Fibroblast of skin of back (primary cell): ENCODE measurements at places on chromosomes 5 and 9.

- DNase-seq: no peak
Observed at GRCh38 chr5:133398646-133399101, 213.7 kb downstream of the FSTL4 start.

- no peak for DNase-seq
Observed at GRCh38 chr5:96871027-96871399, 5.3 kb upstream of the ERAP2 start.

- peak; percentile 34 for DNase-seq
Observed at GRCh38 chr5:145718956-145719355, 116.2 kb downstream of the PRELID2 start.

DNA sequence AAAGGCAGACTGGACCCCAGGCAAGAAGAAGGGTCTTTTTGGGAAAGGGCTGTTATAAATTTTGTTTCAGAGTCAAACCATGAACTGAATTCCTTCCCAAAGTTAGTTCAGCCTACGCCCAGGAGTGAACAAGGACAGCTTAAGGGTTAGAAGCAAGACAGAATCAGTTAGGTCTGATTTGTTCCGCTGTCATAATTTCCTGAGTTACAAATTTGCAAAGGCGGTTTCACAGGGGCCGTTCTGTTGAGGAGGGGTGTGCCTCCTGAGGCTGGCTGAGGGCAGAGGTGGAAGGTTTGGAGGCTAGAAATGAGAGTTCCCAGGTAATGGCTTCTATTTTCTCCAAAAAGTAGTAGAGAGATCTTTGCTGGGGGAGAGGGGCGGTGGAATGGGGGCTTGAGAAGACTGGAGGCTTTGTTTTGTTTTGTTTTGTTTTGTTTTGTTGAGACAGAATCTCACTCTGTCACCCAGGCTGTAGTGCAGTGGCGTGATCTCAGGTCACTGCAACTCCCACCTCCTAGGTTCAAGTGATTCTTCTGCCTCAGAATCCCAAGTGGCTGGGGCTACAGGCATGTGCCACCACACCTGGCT lies 4.1 kb upstream of the CERCAM start:
- DNase-seq: no peak

GRCh38 chr9:107190936-107191290 lies 92.2 kb upstream of the RAD23B start:
- DNase-seq: no peak

GRCh38 chr9:71279151-71279739 lies 157.8 kb upstream of the TRPM3 start:
- DNase-seq: no peak

DNA sequence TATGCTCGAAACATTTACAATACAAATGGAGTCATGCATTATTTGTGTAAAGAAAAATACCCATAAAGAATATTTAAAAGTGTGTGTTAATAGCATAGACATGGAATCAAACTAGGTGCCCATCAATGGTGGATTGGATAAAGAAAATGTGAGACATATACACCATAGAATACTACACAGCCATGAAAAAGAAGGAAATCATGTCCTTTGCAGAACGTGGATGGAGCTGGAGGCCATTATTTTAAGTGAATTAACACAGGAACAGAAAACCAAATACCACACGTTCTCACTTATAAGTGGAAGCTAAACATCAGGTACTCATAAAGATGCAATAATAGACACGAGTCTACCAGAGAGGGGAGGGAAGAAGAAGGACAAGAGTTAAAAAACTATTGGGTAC lies 22.8 kb downstream of the SMIM23 start:
- no peak for DNase-seq

- DNase-seq: no peak
Observed at GRCh38 chr5:90326995-90327394, 82.6 kb downstream of the CETN3 start.

- no peak for DNase-seq
Observed at GRCh38 chr5:12114075-12114474, 209.8 kb upstream of the CTNND2 start.

GRCh38 chr9:3292311-3292710 lies 233.5 kb downstream of the RFX3 start:
- peak; percentile 16 for DNase-seq

GRCh38 chr5:42555797-42556196 lies 132.6 kb downstream of the GHR start:
- DNase-seq: no peak

- peak; percentile 4 for DNase-seq
Observed at GRCh38 chr9:133876144-133876543, 116.0 kb downstream of the VAV2 start.

- no peak for DNase-seq
Observed at GRCh38 chr5:63125392-63125791, 546.8 kb downstream of the LRRC70 start.

DNA sequence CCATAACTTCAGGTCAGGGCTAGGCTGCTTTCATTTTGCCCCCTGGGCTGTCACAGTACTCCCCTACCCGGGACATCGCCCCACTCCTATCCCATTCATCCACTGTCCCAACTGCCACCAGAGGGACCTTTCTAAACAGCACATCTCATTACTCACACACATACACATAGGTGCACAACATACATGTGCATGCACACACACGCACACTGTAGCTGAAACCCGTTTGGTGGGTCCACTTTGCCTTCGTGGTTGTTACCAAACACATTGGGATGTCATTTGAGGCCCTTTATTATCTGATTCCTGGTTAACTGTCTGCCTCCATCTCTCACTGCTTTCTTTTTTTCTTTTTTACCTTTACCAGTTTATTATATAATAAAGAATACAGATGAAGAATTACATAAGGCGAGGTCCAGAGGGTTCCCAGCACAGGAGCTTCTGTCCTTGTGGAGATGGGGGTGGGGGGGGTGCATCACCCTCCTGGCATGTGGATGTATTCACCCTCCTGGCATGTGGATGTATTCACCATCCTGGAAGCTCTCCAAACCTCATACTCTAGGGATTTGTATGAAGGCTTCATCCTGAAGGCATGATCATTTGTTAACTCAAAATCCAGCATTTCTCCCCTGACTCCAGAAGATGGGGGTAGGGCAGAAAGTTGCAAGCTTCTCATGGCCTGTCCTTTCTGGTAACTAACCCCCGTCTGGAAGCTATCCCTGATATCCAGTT lies 186.0 kb downstream of the GOLPH3 start:
- peak; percentile 100 for DNase-seq

DNA sequence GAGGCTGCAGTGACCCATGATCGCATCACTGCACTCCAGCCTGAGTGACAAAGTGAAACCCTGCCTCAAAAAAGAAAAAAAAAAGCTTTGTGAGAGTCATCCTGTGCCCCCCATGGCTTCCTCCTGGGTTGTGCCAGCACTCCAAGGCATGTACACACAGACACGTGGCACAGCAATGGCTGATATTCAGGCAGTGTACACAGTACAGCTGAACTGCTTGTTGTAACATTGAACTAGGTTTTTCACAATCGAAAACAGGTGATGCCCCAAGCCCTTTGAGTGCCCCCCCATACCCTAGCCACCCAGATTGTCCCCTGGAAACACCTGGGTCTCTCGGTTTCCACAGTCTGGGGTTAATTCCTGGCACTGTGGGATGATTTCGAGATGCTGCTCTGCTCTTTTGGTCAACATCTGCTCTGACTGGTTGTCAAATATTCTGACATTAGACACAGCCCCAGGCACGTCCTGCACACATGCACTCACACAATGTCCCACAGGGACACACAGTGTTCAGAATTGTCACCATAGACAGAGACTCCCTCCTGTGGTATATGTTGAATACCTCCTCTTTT lies 9.2 kb downstream of the SPINK4 start:
- no peak for DNase-seq

DNA sequence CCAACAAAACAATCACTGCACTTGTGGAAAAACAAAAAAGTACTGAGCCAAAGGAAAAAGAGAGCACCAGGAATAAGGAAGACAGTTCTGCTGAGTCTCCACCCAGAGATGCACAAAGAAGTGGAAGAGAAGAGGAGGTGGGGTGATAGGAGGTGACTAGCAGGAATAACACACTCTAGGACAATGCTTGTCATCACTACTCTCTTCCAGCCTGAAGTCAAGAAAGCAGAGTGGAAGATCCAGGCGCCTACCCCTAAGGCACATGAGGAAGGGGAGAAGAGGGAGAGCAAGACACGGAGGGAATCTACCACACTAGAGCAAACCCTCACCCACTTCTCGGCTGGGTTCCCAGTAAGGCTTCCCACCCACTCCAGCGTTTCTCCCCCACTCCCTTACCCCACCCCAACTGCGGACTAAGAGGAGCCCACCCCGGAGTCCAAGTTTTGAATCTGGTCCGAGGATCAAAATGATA lies 1.7 kb downstream of the SLIT3 start:
- peak; percentile 34 for DNase-seq

- DNase-seq: peak; percentile 69
Observed at GRCh38 chr5:158450751-158451171, 591.8 kb upstream of the CLINT1 start.

DNA sequence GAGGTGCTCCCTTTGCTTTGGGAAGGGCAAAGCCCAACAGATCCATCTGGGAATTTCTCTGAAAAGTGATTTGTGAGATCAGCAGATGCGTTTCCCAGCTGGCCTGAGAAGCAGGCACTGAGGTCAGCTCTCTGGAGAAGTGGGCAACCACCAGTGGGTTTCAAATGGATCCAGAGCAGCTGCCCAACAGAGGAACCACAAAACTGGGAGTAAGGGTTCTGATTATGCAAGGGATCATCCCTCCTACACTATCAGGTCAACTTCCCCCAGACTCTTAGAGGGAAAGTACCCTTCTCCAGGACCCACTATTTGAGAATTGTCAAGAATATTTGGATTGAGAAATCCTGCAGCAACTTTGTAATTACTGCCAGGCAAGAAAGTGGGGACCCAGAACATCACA lies 21.7 kb downstream of the CCL28 start:
- no peak for DNase-seq

GRCh38 chr5:132877938-132878337 lies 4.5 kb downstream of the LEAP2 start:
- DNase-seq: peak; percentile 22

DNA sequence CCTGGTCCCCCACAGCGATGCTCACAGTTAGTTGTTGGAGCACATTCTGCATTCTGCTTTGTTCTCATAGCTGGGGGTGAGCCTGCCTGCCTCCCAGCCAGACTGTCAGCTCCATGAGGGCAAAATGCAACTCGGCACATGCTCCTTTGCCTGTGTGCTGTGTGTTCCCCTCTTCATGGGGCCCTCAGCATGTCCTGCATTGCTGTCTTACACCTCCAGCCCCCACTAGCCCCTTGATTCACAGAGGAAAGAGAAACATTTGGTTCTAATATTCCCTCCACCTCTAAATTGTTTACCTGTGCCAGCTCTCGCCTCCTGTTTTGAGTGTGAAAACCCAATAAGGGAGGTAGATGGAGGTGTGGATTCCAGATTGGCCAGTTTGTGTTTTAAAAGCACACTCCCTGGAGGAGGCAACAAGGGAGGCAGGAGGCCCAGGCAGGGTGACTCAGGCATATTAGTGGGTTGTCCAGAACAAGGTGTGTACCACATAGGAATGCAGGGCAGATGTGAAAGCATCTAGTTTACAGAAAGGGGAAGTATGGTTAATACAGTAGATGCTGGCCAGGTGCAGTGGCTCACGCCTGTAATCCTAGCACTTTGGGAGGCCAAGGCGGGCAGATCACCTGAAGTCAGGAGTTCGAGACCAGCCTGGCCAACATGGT lies 224.6 kb downstream of the AGTPBP1 start:
- no peak for DNase-seq

GRCh38 chr9:127144670-127145445 lies 22.4 kb upstream of the ANGPTL2 start:
- no peak for DNase-seq

GRCh38 chr5:76145945-76146344 lies 62.8 kb downstream of the SV2C start:
- DNase-seq: no peak
